Activated CD4-positive, alpha-beta memory T cell treated with anti-CD3 and anti-CD28 coated beads for 36 hours (primary cell): ENCODE measurements at places on chromosomes 1 and 21.

GRCh38 chr1:226779561-226779960 is 40.5 kb upstream of the ITPKB start:
- DNase-seq: no peak

DNA sequence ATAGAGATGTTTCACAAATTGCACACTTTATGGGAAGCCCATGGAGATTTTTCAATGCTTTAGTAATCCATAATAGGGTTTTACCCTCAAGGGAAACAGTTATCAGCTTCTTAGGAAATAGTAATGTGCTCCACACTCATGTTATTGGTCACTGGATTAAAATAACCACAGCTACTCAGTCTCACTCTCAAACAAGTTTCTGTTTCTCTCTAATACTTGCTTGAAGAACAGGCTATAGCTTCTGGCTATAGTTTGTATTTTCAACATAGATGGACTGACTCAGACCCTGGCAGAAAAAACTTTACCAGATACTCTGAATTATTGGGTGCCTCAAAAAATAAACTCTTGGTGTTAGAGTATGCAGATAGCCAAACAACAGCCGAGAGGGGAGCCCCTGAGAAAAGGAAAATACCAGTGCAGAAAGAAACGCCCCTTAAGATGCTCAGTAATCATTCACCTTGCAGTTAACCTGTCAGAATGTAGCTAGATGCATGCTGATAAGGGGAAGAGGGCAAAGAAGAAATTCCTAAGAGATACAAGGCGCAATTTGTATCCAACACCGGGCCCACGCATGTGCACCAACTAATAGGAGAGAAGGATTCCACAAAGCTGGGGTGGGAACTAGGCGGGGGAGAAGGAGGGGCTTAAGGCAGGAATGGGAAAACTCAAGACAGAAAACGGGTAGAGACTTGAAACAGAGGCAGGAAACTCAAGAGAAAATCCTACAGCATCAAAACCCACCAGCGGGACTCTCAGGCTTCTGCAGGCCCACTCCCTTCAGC is 30.4 kb upstream of the PDE4B start:
- DNase-seq: no peak

- DNase-seq: no peak
Measured at GRCh38 chr1:29469457-29469856, 233.1 kb downstream of the PTPRU start.

GRCh38 chr1:114062477-114063099 is 83.3 kb downstream of the OLFML3 start:
- no peak for DNase-seq

DNA sequence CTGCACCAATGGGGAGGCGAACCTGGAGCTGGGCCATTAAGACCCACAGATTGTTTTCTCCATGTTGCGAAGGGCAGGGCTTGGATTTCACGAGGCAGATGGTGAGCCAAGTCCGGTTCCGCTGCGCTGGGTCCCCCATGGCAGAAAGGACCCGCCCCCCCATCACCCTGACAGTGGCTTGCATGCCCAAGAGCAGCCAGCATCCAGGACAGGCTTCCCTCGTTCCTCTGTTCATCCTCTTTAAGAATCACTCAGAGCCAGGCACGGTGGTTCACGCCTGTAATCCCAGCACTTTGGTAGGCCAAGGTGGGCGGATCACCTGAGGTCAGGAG is 15.8 kb upstream of the NPHP4 start:
- no peak for DNase-seq
